Adrenal gland (tissue), 19 donors: ENCODE measurements at places on chromosomes 2 and 18. TPM values are rescaled to one million over a fixed set of nuclear protein-coding genes. Genes with fewer than 3 reads are reported as not detected.

DNA sequence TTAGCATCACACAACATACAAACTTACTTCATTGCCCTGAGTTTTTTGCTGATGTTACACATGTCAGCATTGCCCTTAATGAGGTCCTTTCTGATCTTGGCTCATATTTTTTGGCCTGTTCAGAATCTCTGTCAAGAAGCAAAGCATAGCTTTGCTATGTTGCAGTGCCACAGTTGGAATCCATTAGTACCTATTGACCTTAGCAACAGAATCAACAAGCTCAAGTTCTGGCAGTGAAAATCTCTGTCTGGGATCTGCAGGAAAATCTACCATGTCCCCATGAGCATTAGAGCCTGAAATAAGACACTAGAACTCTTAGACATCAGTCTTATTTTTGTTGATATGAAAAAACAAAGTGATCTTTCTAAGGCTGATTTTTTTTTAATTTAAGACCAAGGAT lies 105.6 kb upstream of the FHL2 start:
- H3K4me1 ChIP-seq = no peaks in the 10 kb centered on the region
- no peak for DNase-seq
- H3K4me3 ChIP-seq = no peak overlapping the region
- no peaks in the 10 kb centered on the region for H3K27me3 ChIP-seq

The MC4R gene
- not detected for total RNA-seq

DNA sequence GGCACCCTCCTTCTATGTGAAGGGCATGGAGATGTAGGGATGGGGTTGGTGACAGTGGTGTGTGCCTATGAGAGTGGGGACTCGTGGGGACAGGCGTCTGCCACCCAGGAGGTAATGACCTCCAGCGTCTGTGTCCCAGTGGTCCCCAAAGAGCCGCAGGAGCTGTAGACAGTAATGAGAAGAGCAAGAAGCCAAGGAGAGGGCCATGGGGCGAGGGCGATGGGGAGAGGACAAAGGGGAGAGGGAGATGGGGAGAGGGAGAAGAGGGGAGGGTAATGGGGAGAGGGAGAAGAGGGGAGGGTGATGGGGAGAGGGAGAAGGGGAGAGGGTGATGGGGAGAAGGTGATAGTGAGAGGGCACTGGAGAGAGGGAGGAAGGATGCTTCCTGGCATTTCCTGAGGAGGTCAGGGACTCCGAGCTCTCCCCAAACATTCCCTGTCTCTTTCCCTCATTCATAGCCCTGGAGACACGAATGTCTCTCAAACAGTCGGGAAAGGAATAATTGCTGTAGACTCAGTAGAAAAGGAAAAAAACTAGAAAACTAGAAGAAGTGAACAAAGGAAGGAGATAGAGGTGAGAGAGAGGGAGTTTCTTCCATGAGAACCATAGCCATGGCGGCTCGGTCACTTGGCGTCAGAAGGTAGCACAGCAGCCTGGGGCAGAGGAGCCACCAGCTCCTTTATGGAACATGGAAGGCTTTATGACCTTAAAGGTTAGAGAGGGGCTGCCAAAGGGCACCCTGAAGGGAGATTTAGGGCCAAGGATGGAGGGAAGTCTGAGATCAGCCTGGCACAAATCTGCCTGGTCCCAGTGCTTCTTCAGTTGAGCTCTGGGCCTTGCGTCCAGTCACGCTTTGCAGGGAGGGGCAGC lies 39.5 kb downstream of the PSD4 start:
- H3K4me1 ChIP-seq = peaks cover 41% of the 10 kb centered on the region
- H3K36me3 ChIP-seq = no peaks in the 10 kb centered on the region
- H3K4me3 ChIP-seq = no peak overlapping the region
- H3K27me3 ChIP-seq = no peaks in the 10 kb centered on the region
- H3K27ac ChIP-seq = no peak overlapping the region

DNA sequence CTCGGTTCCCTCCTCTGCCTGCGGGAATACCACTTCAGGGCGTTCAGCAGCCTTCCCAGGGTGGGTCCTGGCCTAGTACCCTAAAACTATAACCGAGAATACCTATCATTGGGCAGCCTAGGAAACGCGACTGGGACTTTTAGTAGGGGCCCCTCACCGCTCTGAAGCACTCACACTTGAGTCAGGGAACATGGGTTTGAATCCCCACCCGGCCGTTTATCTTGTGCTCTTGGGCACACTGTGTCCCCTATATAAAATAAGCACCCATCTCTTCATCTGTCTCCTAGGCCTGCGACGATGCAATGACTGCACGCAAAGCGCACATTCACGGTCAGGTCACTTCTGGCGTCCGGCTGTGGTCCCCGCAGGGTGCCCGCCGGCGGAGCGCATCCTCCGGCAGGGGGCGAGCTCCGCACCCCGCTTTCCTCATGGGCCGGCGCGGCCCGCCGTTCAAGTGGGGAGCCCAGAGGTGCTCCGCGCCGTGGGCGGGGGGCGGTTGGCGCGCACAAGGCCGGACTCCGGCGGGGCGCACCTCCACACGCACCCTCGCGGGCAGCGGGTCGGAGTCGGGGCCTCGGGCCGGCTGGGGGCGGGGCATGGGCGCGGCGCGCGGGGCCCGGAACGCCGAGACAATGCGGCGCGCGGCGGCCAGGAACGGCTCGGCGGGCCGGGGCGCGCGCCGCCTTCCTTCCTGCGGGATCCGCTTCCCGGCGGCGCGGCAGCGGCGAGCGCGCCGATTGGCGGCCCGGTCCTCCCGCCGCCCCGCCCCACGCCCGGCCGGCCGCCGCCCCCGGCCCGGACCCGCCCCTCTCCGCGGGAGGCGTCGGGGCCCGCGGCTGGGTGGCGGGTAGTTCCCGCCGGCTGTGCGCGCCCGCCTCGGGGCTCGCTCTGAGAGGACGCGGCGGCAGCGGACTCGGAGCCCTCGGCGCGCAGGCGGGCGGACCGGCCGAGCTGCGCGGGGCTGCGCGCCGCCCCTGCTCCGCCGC lies at the start of gene ASAP2:
TSS of gene ASAP2 (plus strand) at position 850 of the 986 bp plus-strand sequence. CDS start 293 bp downstream, outside the sequence.
- H3K27ac ChIP-seq = peak within 1 kb of the TSS; percentile 91
- DNase-seq = peak; percentile 65
- no peaks in the 10 kb centered on the region for H3K27me3 ChIP-seq
- H3K4me3 ChIP-seq = peak within 1 kb of the TSS; percentile 32
- peaks cover 5% of the 10 kb centered on the region for H3K4me1 ChIP-seq

DNA sequence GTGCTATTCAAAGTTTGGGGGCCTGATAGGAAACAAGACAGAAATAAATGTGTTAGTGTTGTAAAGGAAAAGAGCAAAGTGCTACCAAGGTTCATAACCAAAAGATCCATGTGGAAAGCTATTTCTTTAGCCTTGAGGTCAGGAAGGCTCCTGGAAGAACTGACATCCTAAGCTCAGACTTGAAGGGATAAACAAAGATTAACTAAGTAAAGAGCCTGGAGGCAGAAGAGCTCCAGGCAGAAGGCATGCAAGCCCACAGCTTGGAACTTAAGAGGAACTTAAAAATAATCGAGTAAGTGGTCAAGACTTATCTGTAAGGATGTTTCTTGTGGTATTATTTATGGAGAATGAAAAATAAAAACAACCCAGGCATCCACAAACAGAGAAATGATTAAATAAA lies 245.0 kb upstream of the MGAT5 start:
- DNase-seq = no peak
- H3K4me1 ChIP-seq = no peaks in the 10 kb centered on the region
- no peak overlapping the region for H3K4me3 ChIP-seq
- no peak overlapping the region for H3K27ac ChIP-seq
- no peaks in the 10 kb centered on the region for H3K27me3 ChIP-seq
- no peaks in the 10 kb centered on the region for H3K36me3 ChIP-seq

- peaks cover 31% of the 10 kb centered on the region for H3K27me3 ChIP-seq
- H3K4me3 ChIP-seq = no peak overlapping the region
- no peaks in the 10 kb centered on the region for H3K36me3 ChIP-seq
- no peak for DNase-seq
- no peaks in the 10 kb centered on the region for H3K4me1 ChIP-seq
Measured at GRCh38 chr2:219511547-219512325, 2.5 kb upstream of the ASIC4 start.
